ENCODE measurements at places on chromosomes 4 and X.

- peak; percentile 44 for DNase-seq
These were observed 392.3 kb downstream of the CENPC start for GRCh38 chr4:67152976-67153375.

- DNase-seq = no peak
These were observed 91.7 kb downstream of the SLC10A6 start for GRCh38 chr4:86757468-86757867.

- no peak for DNase-seq
These were observed 143.5 kb upstream of the PBDC1 start for GRCh38 chrX:76029385-76029784.

GRCh38 chrX:55111578-55112254 lies 22.9 kb downstream of the PAGE2 start:
- DNase-seq = peak; percentile 11

DNA sequence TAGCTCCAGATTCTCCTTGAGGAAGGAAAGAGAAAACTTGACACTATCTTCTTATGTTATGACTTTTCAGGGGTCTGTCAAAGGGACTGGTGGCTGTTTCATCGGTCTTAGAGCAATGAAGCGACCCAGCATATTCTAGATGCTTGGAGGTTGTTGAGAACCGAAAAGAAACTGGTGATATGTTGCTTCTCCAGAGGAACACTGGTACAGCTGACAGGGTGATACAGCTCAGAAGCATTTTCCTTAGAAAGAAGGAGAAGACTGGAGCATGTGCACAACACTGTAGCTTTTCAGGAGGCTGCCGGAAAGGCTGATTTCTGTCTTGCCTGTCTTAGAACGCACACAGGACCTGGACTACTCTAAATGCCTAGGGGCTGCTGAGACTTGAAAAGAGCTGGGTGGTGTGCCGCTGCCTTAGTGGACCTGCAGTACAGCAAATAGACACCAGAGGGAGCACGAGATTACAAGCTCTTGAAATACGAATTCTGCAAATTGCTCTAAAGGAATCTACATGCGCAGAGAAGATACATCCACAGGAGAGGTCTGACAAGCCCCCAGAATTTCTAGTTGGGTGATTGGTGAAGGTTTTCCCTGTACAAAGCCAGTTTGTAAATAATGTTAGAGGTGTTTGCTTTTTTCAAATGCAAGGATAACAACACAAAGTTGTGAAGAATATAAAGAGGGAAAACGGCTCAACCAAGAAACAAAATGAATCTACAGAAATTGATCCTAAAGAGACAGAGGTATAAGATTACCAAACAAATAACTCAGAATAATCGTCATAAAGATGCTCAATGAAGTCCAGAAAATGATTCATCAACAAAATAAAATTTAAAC lies 223.1 kb upstream of the DMD start:
- DNase-seq = peak; percentile 60

GRCh38 chr4:125985856-125986255 lies 671.1 kb downstream of the FAT4 start:
- DNase-seq = no peak

DNA sequence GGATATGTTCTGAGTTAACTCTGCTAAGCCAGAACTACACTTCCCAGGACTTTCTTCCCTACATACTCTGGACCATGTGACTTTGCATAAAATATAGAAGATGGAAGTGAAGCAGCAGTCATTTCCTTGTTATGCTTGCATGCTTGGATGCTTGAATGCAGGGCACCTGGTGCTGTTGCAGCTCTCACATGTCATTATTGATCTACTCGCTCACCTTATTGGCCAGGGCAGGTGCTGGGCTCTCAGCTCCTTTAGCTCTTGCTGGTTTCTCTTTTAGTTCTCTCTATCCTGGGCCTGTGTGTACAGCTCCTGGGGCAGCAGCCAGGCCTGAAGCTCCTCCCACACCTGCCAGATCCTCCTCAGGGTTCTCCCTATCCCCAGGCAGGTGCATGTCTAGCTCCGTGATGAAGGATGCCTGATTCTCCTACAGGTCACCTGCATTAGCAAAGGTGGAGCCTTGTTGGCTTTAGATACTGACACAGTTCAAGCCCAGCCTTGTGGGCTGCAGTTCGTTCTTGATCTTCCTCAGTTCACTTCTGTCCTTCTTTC lies 53.3 kb downstream of the MED28 start:
- DNase-seq = no peak

- no peak for DNase-seq
These were observed 86.7 kb upstream of the PAK3 start for GRCh38 chrX:111009256-111009655.

- no peak for DNase-seq
These were observed 519.3 kb upstream of the CXorf51A start for GRCh38 chrX:147333821-147334220.

DNA sequence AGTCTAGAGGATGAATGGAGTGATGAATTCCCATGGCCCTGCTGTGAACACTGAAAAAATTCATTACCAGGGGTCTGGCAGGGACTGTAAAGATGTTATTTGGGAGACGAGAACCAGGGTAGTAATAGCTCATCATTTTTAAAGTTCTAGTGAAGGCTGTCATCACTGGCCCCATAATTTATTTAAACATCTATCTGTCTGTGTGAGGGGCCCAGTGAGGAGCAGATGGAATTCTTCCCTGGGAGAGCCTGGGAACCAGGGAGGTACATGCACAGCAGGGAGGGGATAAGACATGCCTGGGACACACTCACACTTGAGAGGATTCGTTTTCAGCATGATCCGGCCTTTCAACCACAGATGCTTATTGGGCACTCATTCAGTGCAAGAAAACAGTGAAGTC lies 162.0 kb downstream of the PDGFRA start:
- DNase-seq = no peak

GRCh38 chrX:8374041-8374825 lies 90.4 kb upstream of the VCX3B start:
- no peak for DNase-seq

DNA sequence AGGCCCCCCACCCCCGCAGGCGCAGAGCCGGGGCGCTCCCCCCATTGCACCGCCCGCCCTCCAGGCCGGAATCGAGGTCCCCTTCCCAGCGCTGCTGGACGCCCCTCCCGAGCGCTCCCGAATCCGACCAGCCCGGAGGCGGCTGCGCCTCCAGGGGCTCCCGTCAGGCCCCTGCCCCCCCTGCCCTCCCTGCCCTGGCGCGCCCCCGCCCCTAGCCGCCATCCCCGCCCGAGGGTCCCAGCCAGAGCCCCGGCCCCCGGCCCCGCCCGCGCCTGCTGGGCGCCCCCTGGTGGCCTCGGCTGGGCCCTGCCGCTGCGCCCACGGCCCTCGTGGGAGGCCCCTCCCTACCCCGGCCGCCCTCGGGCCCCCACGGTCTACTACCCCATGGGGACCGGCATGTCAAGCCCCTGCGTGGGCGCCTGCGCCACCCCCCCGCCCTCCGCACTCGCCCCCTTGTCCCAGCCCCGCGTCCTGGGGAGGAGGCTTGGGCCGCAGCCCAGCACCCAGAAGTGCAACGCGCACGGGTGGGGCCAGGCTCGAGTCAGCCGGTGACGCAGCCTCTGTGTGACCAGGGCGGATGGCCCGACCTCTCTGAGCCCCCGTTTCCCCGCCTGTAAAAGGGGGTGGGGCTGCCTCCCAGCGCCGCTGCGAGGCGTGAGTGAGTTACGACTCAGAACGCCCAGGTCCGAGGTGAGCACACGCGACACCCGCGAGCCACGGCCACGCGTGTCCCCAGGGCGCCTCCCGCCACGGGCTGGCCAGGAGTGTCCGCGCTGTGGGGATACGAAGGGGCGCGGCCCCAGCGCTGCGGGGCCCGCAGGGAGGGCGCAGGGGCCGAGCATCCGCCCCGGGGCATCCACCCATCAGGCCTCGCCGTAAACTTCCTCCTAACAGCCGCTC lies 104.9 kb downstream of the FAM53A start:
- DNase-seq = peak; percentile 84

GRCh38 chr4:41363384-41363981 lies 106.8 kb downstream of the UCHL1 start:
- DNase-seq = no peak

GRCh38 chr4:87392183-87392582 lies 1.2 kb upstream of the HSD17B11 start:
- no peak for DNase-seq

GRCh38 chrX:116009861-116010710 lies 160.5 kb upstream of the AGTR2 start:
- peak; percentile 72 for DNase-seq

GRCh38 chr4:134018846-134019245 lies 182.7 kb downstream of the PABPC4L start:
- DNase-seq = no peak

GRCh38 chr4:48369771-48370170 lies 28.4 kb downstream of the SLAIN2 start:
- no peak for DNase-seq

GRCh38 chrX:28586981-28587551 lies at the start of gene IL1RAPL1:
Gene IL1RAPL1 (plus strand): TSS chrX:28587446.
- DNase-seq = peak; percentile 72

- no peak for DNase-seq
These were observed 22.8 kb upstream of the KIAA1210 start for GRCh38 chrX:119150163-119151050.

DNA sequence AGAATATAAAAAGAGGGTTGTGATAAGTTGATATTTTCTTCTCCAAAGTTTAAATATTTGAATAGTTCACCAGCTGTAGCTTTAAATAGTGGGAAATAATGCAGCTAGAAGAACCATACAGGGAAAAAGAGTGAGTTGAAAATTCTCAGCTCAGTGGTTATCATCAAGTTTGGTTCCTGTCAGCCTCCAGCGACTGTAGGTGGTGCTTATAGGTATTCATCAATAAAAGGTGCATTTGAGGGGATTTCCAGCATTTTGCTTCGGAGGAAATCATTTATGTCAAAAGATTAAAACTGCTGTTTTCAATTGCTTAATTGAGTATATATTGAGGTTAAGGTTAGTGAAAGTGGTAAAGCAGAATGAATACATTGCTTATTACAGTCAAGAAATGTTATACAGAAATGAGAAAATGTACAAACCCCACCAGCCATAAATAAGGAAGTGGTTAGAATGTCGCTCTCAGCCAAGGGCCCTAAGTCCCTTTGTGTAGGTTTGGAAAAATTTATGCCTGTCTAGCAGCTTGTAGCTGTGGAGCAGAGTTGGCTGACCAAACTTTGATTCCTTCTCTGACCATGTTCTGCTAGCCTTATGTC lies 532.9 kb upstream of the FTHL17 start:
- no peak for DNase-seq

All from stomach (tissue), 19 donors.